ENCODE measurements at places on chromosomes 5 and 9.

- DNase-seq: peak; percentile 15
Observed at GRCh38 chr5:62937661-62938558, 359.3 kb downstream of the LRRC70 start.

GRCh38 chr9:120750421-120750820, 36.2 kb upstream of the MEGF9 start:
- DNase-seq: no peak

DNA sequence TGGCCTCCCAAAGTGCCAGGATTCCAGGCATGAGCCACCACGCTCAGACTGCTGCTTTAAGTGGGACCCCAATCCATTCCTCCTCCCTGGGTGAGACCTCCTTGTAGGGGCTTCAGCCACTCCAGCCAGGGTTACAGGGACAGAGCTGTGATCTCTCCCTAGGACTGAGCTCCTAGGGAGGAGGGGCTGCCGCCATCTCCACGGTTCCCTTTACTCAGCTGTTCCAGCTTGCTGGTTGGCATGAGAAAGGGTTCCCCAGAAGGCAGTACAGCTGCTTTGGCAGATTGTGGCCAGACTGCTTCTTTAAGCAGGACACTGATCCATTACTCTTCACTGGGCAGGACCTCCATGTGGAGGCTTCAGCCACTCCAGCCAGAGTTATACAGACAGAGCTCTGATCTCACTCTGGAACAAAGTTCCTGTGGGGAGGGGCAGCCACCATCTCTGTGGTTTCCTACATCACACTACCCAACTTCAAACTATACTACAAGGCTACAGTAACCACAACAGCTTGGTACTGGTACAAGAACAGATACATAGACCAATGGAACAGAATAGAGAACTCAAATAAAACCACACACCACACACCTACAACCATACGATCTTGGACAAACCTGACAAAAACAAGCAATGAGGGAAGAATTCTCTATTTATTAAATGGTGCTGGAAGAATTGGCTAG, 7.2 kb downstream of the INSL6 start:
- no peak for DNase-seq

DNA sequence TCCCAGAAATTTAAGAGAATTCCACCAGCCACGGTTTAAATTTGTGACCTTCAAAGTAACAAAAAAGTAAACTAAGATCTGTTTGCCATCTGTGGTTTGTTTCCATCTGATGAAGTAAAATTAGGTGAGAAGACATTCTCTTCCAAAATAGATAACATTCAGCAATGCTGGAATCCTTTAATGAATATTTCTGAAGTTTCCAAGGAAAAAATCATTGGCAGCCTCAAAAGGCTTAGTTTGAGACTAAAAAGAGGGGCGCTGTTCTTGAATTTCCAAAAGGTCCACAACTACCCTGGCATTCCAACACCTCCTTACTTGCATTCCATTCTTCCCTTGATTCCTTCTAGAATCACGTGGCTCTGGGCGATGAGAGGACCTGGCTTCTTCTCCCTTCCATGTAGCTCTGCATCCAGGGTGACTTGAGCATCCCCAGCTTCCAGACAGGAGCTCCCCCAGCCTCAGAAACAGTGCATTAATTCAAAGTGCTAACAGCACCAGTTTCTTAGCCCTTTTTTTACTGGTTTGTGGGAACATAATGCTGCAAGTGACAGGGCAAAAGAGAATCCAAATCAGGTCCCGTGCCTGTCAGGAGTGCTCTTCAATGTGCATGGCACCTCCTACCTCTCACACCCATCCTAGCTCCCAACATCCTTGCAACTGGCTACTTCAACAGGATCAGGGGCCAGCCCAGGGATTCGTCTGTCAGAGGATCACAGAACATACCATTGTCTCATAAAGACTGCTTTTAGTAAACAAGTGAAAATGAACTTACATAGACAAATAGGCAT, 191.5 kb upstream of the S1PR3 start:
- DNase-seq: no peak

- no peak for DNase-seq
Observed at GRCh38 chr9:130124085-130124860, 47.9 kb upstream of the NCS1 start.

DNA sequence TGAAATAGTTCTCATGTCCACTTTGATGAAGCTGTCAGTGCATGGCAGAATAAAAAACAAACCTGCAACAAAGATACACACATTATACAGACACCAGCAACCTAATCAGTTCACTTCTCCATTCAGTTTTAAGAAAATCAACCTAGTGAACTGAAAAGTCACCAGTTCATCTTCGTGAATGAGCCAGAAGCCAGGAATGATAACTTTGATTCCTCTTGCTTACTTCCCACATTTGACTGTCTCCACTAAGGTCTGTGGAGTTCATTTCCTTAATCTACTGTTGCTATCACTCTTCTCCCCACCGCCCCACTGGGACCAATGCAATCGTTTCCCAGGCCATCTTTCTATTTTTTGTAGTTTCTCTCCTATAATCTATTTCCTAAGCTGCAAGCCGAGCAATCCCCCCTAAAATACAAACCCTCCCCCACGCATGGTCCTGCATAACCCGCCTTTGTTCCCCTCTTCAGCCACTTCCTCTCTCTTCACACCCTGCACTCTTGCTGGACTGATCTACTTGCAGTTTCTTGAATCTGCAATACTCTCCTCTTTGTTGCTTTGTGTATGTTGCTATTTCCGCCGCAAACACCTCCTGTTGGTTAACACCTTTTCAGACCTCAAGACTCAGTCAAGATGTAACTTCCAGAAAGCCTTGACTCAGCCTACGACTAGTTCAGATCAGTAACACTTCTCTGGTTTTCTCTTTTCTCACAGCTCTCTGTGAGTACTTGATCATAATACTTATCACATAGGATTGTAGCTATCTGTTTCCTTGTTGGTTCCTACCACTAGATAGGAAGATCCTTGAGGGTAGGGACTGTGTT, 16.6 kb downstream of the STOM start:
- DNase-seq: no peak

- DNase-seq: no peak
Observed at GRCh38 chr9:119487118-119487827, 118.0 kb upstream of the BRINP1 start.

DNA sequence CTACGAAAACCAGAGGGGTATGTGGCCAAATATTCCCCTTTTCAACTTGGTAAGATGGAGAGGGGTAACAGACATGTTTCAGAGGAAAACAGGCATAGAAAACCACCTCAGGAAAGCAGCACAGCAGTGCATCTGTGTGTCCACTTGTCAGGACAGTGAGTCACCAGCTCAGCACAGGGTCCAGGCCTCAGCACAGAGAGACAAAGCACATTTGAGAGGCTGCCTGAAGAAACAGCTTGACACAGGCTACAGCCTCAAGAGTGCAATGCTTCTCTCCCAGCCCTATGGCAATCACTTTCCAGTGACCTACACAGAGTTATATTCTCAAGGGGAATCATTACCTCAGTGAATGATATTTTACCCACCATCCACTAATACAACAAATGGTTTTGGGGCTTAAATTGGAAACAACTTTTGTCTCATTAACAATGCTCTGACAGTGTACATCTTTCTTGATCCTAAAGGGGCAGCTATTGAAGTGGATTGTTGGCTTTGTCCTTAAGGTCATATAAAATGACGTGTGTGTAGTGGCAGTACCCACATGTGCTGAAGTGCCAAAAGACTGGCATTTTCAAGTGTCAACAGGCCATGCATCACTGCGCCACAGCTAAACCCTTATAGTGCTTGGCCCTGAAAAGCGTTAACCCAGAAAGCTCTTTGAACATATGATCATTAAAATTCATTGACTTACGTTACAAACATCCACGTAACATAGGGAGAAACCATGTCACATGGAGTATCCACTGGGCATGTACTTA, 46.4 kb downstream of the ERMP1 start:
- no peak for DNase-seq

DNA sequence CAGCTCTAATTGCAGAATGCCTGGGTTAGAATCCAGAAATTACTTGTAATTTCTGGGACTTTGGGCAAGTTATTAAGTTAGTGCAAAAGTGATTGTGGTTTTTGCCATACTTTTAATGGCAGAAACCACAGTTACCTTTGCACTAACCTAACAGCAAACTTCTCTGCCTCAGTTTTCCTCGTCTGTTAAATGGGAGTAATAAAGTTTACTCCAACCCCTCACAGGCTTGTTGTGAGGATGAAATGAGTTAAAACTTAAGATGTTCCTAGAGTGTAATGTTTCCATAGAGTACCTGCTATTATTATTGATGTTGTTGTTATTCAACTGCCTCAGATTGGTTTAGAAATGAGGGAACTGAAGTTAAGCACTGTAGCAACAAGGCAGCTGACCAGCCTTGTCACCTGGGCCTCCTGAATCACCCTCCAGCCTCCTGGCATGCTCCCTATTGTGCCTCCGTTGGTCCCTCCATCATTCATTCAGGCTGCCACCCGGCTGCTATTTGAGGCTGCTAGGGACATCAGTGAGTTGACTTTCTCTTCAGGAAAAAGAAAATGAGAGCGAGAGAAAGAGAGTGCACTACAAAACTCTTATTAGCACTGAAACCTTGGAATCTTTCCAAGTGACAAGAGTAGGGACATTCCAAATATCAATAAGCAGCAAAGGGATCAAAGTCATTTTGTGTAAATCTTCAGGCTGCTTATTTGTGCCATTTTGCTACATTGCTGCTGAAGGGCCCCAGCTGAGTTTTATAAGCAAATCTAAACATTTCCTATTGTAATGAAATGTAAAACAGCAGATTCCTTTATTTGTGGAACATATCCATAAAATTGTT, 66.5 kb upstream of the TTC23L start:
- no peak for DNase-seq

- DNase-seq: no peak
Observed at GRCh38 chr5:73550016-73550415, 15.4 kb downstream of the ANKRA2 start.

GRCh38 chr9:135403733-135404450, 75.7 kb upstream of the PPP1R26 start:
- no peak for DNase-seq

DNA sequence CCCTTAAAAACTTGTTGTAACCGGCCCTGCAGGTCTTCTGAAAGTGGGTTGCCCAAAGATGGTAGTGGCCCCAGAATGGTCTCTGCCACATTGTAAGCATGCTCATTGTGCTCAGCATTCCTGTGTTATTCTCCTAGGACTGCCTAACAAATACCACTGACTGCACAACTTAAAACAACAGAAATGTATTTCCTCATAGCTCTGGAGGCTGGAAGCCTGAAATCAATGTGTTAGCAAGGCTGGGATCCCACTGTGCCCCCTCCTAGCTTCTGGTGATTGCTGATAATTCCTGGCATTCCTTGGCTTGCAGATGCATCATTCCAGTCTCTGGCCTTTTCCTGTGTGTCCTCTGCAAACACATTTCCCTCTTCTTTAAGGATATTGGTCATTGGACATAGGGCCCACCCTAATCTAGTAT, 3.4 kb upstream of the GCNT4 start:
- DNase-seq: peak; percentile 80

GRCh38 chr5:68383888-68384310, 168.3 kb downstream of the PIK3R1 start:
- DNase-seq: no peak

- DNase-seq: no peak
Observed at GRCh38 chr5:33474004-33474403, 33.2 kb downstream of the TARS1 start.

DNA sequence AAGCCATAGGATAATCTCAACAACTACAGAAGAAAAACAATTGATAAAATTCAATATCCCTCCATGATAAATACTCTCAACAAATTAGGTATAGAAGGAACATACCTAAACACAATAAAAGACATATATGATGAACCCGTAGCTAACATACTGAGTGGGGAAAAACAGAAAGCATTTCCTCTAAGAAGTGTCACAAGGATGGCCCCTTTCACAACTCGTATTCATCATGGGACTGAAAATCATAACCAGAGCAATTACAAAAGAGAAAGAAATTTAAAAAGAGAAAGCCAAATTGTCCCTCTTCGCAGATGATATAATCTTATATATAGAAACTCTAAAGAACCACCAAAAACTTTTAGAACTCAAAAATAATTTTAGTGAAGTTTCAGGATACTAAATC, 146.3 kb upstream of the RGMB start:
- DNase-seq: no peak

DNA sequence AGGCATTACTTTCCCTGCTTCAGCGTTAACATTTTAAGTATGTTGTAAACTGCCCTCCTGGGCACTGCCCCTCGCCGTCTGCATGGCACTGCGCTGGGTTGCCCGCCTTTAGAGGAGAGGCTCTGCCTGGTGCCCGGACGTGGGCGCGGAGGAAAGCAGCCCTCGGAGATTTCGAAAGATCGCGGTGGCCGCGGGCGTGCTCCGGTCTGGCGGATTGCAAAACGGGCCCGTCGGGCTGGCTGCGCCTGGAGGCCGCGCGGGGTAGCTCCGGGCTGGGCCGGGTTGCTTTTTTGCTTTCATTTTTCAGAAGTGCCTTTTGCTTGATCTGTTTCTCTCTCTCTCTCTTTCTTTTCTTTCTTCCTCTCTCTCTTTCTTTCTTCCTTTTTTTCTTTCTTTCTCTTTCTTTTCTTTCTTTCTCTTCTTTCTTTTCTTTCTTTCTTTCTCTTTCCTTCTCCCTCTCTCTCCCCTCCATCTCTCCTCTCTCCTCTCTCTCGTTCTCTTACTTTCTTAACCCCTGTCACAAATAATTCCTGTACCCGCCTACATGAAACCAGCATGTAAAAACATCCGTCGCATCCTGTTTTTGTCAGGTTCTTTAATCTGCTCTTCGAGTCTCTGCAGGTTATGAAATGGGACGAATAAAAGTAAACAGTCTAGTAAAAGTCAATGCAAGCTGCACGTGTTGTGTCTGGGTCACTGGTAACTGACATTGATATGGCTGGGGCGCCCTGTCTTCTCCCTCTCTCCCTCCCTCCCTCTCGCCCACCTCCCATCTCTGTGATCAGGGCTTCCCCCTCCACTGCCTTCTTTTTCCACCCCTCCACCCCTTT, 1.7 kb downstream of the FST start:
- peak; percentile 73 for DNase-seq

DNA sequence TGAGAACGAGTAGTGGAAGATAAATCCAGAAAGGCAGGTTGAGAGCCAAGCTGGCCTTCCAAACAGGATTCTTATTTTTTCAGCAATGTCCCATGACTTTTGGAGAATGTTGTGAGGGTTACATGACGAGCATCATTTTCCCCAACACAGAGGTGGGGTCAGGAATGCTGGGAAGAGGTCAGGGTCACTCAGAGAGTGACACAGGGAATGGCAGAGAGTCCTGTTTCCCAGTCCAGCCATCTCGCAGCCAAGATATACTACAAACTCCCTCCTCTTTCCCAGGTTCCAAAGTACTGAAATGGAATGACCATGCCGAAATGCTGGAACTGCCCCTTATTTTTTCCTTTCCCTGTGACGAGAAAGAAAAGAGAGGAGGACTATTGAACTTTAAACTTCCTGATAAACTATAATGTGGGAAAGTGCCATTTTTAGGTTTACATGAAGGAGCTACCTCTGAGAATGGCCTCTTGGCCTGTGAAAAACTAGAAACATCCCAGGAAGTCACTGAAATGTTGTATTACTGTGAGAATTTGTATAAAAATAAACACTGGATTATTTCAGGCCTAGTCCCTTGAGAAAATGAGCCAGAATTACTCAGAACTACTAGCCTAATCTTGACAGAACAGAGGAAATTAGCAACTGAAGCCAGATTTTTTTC, 420.4 kb downstream of the CETN3 start:
- DNase-seq: peak; percentile 58

- DNase-seq: no peak
Observed at GRCh38 chr9:133938753-133939152, 53.4 kb downstream of the VAV2 start.

- DNase-seq: peak; percentile 1
Observed at GRCh38 chr9:75539523-75539922, 350.9 kb upstream of the PCSK5 start.
